ENCODE measurements at places on chromosomes 6 and 20. TPM values are rescaled to one million over a fixed set of nuclear protein-coding genes. Genes with fewer than 3 reads are reported as not detected.

LY6G6F gene
- not detected for total RNA-seq

ZNF311 gene
- 0.40 TPM for total RNA-seq

TTLL9 gene
- total RNA-seq, result not detected

DPPA5 gene
- not detected for total RNA-seq

NKX2-2 gene
- total RNA-seq, result not detected
